Left forelimb (tissue), 1 donor: ENCODE measurements at places on chromosomes 11 and 22.

- DNase-seq, result no peak
These were observed 13.5 kb upstream of the MYEOV start for GRCh38 chr11:69280451-69280850.

- DNase-seq, result peak; percentile 48
These were observed 22.7 kb downstream of the IFT27 start for GRCh38 chr22:36753120-36753802.

DNA sequence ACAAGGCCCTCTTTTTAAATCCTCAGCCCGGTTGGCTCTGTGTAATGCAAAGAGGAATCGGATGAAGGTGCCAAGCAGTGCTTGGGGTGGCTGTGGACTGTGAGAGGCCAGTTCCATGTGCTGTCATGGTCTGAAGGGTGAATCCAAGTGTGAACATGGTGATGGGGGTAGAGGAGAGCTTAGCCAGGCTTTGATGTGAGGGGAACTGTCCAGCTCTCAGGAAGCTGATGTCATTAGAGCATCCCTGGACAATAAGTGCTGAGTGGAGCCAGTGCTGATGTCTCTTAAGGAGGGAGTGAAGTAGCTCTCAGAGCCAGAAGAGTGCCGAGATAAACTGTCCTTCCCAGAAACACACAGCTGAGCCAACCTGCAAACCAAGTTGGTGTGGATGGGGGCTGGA, 53.6 kb downstream of the NAV2 start:
- DNase-seq, result no peak

- no peak for DNase-seq
These were observed 27.1 kb downstream of the HPS5 start for GRCh38 chr11:18294862-18295261.

DNA sequence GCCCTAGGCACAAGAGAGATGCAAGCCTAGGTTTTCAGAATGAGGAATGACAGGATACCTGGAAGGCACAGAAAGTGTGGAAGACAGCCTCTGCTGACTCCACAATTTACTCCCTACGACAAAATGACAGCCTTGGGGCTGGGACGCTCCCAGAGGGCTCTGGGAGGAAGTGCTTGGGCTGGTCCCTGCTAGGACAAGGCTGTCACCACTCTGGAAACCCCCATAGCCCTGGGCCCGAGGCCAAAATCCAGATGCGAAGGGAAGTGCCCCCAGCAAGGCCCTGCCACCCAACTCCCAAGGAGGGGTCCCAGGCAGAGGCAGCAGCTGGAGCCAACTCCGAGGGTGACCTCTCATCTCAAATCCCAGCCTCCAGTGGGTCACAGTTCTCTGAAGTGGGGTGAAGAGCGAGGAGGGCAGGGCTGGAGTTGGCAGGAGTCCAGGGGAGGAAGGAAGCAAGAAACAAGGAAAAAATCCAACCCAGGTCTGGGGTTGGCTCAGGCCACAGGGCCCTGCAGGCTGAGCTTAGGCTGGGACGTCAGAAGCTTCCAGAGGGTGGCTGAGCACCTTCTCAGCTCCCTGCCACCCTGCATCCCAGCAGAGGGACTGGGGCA, 6.3 kb upstream of the CDC42EP2 start:
- DNase-seq, result no peak

- DNase-seq, result no peak
These were observed 15.9 kb upstream of the CARD10 start for GRCh38 chr22:37535159-37535558.
